ENCODE measurements at places on chromosomes 3 and 15. TPM values are rescaled to one million over a fixed set of nuclear protein-coding genes. Genes with fewer than 3 reads are reported as not detected.

DNA sequence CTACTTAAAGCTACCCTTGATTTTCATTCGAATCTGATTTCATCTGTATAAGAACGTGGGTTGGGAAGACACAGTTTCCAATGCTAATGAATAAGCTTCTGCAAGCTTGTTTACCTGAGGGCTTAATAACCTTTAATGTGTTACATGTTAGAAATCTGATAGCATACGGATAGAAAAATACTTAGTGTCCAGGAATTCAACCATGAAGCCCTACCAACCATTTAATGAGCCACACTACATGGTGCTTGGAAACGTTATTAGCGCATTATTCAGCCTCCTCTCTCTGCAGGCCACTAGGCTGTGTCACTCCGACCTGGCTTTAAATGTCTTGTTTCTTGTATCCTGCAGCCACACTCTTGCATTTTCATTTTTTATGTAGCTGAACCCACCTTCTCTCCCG is 1.6 kb downstream of the FAM81A start:
- DNase-seq, result no peak

DNA sequence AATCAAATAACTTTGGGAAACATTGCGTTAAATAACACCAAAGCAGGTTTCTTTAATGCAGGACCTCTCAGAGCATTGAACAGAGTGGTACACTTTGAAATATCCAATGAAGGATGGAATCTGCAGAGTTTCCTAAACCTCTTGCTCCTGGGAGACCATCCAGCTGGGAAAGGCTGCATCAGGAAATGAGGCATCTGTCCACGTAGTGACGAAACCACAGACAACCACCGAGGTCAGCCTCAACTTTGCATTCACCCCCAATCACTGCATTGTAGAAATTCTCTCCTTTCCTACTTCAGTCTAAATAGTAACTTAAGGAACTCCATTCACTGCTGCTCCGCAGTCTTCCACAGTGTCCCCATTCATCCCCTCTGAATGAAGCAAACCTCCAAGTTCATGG is 41.5 kb upstream of the CDV3 start:
- no peak for DNase-seq

GRCh38 chr3:172659246-172660002 is 51.4 kb downstream of the NCEH1 start:
- no peak for DNase-seq

GRCh38 chr3:54905261-54905888 is 22.5 kb downstream of the LRTM1 start:
- no peak for DNase-seq

- no peak for DNase-seq
These were observed 28.8 kb downstream of the MECOM start for GRCh38 chr3:169634618-169635236.

The RETNLB gene
- total RNA-seq, result not detected

DNA sequence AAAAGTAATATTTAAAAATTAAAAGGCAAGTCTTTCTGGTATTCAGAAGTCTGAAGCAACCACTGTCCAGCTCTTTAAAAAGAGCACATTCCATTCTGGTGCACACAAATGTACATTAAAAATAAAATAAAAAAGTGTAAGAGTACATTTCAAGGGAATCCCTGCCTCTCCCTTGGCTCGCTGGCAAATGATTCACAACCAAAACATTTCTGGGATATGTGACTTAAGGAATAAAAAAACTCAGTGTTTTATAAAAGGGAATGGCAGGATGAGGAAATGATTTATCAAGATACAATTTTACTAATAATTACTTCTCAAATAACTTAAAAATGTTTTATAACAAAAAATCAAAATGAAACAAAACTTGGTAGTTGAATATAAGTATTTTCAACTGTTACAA is 23.8 kb upstream of the ANXA2 start:
- DNase-seq, result no peak

The STAG1 gene
- total RNA-seq, result 31.0 TPM

DNA sequence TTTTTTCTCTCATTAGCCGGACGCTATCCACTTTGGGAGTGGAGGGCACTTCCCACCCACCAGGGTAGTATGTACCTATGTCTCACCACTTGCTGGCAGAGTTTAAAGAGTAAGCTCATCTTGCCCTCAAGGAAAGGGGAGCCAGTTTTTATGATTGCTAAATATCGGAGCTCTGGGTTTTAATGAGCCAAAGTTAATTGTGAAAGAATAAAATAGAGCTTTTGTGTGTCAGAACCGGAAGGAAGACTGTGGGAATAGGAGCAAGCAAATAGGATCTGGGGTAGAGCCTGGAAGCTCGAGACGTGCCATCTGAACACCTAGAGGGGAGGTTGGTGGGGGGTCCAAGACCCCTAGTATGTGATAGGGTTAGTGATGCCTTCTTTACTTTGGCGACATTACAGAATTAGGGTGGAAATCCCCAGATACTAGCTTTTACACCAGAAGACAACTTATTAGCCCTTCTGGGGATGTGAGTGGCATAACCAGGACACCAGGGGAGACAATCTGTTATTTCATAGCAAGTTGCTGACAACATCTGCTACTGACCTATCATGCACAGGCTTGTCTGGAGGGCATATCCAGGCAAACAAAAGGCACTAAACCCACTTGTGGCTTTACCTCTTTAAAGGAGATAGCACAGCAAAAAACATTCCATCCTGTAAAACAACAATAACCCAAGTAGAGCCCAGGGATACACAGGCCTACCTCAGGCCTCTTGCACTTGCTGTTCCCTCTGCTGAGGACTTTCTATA is 333.8 kb downstream of the ZNF621 start:
- DNase-seq, result no peak

The TRA2B gene
- 367 TPM for total RNA-seq

DNA sequence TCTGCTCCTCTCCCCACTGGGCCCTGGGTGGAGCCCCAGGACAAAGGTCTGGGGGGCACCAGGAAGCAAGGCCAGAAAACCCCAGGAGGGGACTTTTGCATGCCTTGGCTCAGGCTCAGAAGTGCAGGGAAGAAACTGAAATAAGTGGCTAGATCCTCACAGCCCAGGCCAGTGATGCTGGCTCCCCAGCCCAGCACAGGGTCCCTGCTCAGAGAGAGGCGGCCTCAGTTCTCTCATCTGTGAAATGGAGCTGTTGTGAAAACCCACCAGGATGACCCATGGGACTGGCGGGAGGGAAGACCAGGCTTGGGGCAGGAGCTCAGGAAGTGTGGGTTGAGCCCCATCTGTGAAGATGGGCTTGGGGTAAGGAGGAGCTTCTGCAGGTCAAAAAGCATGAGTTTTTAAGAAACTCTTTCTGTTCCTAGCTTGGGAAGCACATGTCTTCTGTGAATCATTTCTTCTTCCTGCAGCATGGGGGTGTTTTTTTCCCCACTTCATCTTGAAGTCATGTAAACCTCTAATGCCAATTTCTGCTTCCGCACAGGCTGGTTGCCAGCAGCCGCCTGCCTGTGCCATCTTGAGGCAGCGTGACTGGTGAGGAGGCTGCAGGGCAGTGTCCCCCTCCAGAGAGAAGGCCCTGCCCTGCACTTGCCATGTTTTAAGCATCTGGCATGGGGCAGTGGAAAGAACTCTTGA is 118.6 kb downstream of the SMAD6 start:
- no peak for DNase-seq

The GAP43 gene
- 1.2 TPM for total RNA-seq

DNA sequence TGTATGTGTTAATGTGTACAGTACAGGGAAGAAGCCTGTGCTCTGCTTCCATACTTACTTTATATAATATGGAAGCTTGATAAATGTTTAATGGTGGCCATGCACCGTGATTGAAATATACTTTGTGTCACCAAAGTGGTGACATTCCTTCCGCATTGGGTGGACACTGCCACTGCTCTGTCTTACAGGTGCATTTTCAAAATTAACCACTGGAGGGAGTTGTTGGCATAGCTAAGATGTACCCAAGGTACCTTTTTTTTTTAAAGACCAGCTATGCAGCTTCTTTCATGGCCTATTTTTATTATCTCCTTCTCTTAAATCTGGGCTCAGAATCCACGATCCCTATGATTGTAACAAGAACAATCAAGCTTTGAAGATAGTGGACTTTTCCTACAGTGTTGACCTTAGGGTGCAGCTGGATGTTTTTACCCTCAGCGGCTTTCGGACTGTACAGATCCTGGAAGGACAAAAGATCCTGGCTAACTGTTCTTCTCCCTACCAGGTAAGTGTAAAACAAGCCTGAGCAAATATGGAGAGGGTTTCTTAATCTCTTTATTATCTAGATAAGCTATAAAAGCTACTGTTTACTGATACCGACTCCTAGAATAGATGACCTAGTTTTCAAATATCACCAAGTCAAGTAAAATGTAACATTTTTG is 21.6 kb upstream of the PAK6 start:
- peak; percentile 55 for DNase-seq

GRCh38 chr3:144557515-144557914 is 585.9 kb downstream of the DIPK2A start:
- DNase-seq, result no peak

DNA sequence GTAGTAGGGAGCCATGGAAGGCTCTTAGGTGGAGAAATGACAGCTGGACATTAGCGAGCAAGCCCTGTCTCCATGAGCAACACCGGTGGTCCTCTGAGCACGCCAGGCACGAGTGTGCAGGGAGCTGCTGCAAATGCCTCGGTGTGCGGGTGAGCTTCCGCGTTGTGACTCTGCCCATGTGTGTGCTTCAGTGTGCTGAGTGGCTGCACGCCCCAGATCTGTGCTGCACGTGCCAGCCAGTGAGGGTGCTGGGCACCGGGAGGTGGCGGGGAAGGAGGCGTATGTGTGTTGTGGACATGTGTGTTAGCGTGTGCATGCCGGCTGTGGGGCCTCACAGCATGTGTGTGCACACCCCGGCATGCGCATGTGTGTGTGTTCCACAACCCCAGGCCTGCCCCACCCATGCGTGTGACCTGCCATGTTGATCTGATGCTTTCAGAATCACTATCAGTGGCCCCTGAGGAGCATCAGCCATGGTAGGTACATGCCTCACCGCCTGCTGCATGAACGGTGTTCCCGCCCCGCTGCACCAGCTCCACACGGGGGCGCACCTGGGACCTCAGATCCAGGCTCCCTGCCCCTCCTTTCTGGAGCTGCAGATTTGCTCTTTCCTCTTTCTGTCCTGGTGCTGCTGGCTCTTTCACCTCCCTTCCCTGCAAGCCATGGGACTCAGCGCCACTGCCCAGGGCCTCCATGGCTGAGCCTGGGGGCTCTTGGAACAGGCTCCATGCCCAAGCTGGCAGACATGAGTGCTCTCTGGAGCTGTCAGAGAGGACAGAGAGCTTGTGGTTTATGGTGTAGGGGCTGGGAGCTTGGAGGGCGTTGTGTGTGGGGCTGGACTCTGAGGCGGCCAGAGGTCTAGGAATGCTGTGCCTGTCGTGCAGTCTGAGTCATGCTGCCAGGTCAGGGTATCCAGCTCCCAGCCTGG is 169.4 kb downstream of the TBC1D2B start:
- peak; percentile 41 for DNase-seq

The GOLGA8M gene
- total RNA-seq, result 0.95 TPM

DNA sequence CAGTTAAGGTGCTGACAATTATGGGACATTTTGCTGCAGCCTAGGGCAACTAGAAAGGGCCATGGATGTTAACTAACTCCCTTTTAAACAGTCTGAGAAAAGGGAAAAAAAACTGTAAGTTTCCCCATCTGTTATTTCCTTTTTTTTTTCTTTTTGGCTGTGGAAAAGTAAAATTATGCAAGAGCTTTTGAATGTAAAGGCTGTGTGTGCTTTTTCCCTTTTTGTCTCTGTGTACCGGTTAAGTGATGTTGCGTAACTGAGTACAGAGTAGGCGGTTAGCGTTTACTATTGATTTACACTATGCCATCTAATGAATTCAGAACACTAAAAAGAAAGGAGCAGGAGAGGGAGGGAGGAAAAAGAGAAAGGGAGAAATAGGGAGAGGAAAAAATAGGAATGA is 403.6 kb downstream of the TIGIT start:
- DNase-seq, result no peak

- DNase-seq, result no peak
These were observed at the start of the genes CHDH and IL17RB for GRCh38 chr3:53846134-53846850. Gene CHDH, minus strand, starts transcription at chr3:53846419. Its CDS starts 22,411 bp downstream, at chr3:53824008. Gene IL17RB, plus strand, starts transcription at chr3:53846568. Its CDS starts 21 bp downstream, at chr3:53846589.

DNA sequence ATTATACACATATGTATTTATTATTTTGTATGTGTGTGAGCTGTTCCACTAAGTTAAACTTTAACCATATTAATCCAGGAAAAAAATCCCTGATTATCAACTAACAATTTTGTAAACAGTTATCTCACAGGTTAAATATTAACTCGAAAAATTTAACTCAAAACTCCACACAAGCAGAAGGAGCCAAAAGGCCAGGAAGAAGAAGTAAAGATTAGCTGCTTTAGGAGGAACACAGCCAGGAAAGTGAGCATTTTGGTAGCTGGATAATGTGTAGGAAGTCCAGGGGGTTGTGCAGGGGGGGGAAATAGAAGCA is 425.0 kb downstream of the TIGIT start:
- no peak for DNase-seq

The DUOXA2 gene
- not detected for total RNA-seq

GRCh38 chr3:129747992-129748391 is 141.5 kb upstream of the PLXND1 start:
- DNase-seq, result no peak

GRCh38 chr15:92520914-92521623 is 127.4 kb downstream of the ST8SIA2 start:
- no peak for DNase-seq

GRCh38 chr3:134445636-134446035 is 40.1 kb downstream of the ANAPC13 start:
- no peak for DNase-seq

GRCh38 chr3:136280961-136281360 is 30.8 kb downstream of the PCCB start:
- DNase-seq, result no peak

The VGLL3 gene
- total RNA-seq, result 3.1 TPM

GRCh38 chr3:3516996-3517395 is 282.2 kb upstream of the LRRN1 start:
- no peak for DNase-seq

DNA sequence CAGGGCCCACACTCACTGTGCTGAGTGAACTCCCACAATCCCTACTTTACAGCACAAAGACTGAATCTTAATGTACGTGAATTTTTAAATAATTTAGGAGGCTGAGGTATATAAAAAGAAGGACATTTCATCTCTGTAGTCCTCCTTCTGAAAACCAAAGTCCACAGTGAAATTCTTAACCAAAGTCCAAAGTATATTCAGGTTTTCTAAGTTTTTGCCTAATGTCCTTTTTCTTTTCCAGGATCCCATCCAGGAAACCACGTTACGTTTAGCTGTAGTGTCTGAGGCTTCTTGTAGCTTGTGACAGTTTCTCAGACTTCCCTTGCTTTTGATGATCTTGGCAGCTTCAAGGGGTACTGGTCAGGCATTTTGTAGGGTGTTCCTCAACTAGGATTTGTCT is 44.5 kb downstream of the SCAP start:
- DNase-seq, result no peak

DNA sequence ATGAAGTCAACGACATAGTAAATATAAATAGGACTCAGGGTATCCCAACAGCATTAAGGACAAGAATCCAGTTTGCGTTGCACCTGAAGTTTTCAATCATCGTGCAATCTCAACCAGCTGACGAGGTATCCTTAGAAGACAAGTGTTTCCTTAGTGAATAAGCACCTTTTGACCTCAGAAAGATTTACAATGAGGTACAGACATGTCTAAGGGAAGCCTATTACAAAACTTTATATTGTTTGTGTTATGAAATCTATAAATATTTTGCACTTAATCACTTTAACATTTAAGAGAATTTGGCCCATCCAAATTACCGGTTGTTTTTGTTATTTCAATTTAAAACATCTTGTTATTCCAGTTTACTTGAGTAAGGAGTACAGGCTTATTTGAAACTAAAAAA is 64.9 kb upstream of the PRICKLE2 start:
- no peak for DNase-seq
